ENCODE measurements at places on chromosomes 6 and 20. TPM values are rescaled to one million over a fixed set of nuclear protein-coding genes. Genes with fewer than 3 reads are reported as not detected.

Gene DDX39B
- total RNA-seq = 265 TPM

Gene PNPLA1
- 0.27 TPM for total RNA-seq

Gene TRIM10
- total RNA-seq = not detected

Gene UBD
- 1.9 TPM for total RNA-seq

Gene CCN2
- total RNA-seq = 83.1 TPM

- H3K27me3 ChIP-seq = peaks cover 74% of the 10 kb centered on the region
- peak; percentile 59 for DNase-seq
- H3K4me3 ChIP-seq = peak overlapping the region; percentile 74
- H3K27ac ChIP-seq = peak overlapping the region; percentile 76
- H3K4me1 ChIP-seq = peaks cover 38% of the 10 kb centered on the region
- no peaks in the 10 kb centered on the region for H3K36me3 ChIP-seq
These were observed 1.6 kb upstream of the HEY2 start for GRCh38 chr6:125747589-125748405.

- no peaks in the 10 kb centered on the region for H3K27me3 ChIP-seq
- no peak overlapping the region for H3K4me3 ChIP-seq
- DNase-seq = no peak
These were observed 154.7 kb upstream of the LAMP5 start for GRCh38 chr20:9359561-9360308.

GRCh38 chr20:11051136-11051535 is 377.3 kb upstream of the JAG1 start:
- no peaks in the 10 kb centered on the region for H3K36me3 ChIP-seq
- no peaks in the 10 kb centered on the region for H3K27me3 ChIP-seq
- no peak for DNase-seq
- H3K4me3 ChIP-seq = no peak overlapping the region
- H3K27ac ChIP-seq = no peak overlapping the region

- peaks cover 14% of the 10 kb centered on the region for H3K36me3 ChIP-seq
- no peak overlapping the region for H3K27ac ChIP-seq
- no peaks in the 10 kb centered on the region for H3K4me1 ChIP-seq
- no peak overlapping the region for H3K4me3 ChIP-seq
- H3K27me3 ChIP-seq = no peaks in the 10 kb centered on the region
These were observed 42.8 kb downstream of the INSM1 start for GRCh38 chr20:20410678-20411077.

GRCh38 chr6:158415666-158416065 is 103.4 kb downstream of the TULP4 start:
- H3K4me1 ChIP-seq = no peaks in the 10 kb centered on the region
- no peak overlapping the region for H3K27ac ChIP-seq
- no peak overlapping the region for H3K4me3 ChIP-seq
- no peak for DNase-seq

DNA sequence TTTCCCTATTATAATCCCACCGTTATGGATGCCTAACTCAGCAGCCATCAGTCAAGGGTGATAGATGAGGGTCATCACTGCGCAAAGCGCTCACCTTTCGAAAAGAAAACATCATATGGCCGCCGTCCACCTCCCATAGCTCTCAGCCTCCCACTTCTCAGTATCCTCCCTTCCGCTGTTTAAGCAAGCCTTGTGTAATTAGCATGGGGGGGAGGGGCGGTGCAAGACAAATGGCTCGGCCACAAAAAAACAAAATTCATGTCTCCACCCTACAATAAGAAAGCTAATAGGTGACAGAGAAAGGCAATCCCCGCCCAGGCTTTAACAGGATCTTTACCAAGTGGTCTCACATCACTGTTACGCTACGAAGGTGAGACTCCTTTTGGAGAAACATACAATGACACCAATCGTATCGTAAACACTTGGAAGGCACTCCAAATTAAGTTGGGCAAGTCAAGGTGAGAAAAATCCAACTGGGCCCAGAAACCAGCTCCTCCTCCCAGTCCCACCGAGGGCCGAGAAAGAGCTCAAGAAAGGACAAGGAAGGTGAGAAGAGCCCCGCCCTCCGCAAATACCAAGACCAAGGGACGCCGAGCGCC is 645 bp downstream of the DDX39B start:
- DNase-seq = no peak
- no peaks in the 10 kb centered on the region for H3K27me3 ChIP-seq
- peaks cover 33% of the 10 kb centered on the region for H3K4me1 ChIP-seq
- H3K27ac ChIP-seq = peak overlapping the region; percentile 90
- H3K4me3 ChIP-seq = peak overlapping the region; percentile 85

DNA sequence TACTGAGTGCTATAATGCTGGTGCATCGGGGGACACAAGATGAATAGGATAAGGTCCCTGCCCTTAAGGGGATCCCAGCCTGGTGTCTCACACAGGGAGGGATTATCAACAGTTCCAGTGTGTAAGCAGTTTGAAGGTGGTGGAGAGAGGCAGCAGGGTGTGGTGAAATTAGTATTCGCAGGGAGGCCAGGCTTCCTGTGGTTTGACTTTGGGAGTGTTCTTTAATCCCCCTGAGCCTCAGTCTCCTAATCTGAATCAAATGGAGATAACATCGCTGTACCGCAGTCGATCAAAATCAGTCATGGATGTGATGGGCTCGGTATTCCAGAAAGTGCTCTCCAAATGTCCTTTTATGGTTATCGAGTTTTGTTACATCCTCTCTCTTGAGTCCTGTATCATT is 288.1 kb upstream of the SUPT3H start:
- peaks cover 9% of the 10 kb centered on the region for H3K4me1 ChIP-seq
- no peak for DNase-seq

DNA sequence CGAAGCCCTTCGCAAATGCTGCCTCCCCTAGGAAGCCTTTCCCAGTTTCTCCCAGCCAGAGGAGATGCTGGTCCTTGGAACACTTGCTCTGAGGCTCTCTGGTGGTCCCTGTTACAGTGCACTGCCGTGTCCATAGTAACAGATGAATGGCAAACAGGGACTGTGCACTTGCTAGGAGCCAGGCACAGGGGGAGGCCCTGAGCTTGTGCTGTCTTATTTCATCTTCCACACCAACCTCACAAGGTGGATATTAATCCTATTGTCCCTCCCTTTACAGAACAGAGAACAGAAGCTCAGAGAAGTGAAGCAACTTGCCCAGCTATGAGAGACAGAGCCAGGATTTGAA is 19.0 kb downstream of the SRC start:
- no peaks in the 10 kb centered on the region for H3K27me3 ChIP-seq
- peaks cover 14% of the 10 kb centered on the region for H3K4me1 ChIP-seq
- DNase-seq = no peak
- no peak overlapping the region for H3K27ac ChIP-seq

DNA sequence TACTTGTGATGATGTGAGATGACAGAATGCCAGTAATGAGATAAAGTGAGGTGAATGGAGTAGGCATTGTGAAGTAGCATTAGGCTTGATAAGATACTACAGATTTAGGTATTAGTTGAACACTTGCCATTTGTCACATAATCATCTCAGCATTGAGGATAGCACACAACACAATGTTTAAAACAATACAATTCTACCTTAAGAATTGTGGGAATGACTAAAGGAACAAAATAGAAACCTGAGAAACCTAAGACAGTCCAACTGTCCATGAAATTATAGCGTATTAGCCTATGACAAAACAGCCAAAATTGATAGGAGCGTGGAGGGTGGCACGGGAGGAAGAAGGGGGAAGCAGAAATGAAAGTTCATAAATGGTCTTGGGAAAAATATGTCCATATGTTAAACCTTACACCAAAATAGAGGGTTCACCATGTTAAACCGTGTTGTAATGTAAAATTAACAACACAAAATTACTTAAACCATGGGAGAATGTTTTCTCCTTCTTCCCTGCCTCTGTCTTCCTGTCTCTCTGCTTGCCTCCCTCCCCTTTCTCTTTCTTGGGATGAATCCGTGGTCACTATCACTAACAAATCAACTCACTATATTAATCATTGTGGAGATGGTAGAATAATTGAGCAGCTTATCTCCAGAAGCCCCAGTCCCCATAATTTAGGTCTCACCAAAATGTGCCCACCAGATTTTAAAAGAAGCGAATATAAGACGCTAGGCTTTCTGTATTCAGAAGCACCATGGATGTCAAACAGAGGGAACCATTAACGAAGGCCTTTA is 33.0 kb upstream of the HFE start:
- peak overlapping the region; percentile 93 for H3K27ac ChIP-seq
- H3K27me3 ChIP-seq = no peaks in the 10 kb centered on the region
- H3K36me3 ChIP-seq = no peaks in the 10 kb centered on the region

GRCh38 chr20:7113577-7114466 is 346.3 kb downstream of the BMP2 start:
- DNase-seq = no peak
- no peak overlapping the region for H3K4me3 ChIP-seq
- H3K4me1 ChIP-seq = no peaks in the 10 kb centered on the region
- H3K36me3 ChIP-seq = no peaks in the 10 kb centered on the region
- H3K27me3 ChIP-seq = no peaks in the 10 kb centered on the region

DNA sequence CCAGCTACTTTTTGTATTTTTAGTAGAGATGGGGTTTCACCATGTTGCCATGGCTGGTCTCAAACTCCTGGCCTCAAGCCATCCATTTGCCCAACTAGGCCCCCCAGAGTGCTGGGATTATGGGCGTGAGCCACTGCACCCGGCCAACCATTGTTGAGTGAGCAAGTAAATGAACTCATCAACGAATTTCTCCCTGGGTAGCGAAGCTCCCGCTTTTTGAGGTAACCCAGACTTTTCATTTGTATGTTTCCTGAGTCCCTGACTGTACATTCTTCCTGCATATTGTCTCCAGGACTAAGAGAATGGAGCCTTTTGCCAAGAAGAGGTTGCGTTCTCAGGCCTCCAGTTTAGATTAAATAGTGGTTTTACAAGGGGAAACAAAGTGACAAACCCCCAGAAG is 36.4 kb downstream of the RIPOR3 start:
- no peaks in the 10 kb centered on the region for H3K36me3 ChIP-seq
- H3K4me1 ChIP-seq = peaks cover 6% of the 10 kb centered on the region
- no peak for DNase-seq
- no peak overlapping the region for H3K4me3 ChIP-seq

DNA sequence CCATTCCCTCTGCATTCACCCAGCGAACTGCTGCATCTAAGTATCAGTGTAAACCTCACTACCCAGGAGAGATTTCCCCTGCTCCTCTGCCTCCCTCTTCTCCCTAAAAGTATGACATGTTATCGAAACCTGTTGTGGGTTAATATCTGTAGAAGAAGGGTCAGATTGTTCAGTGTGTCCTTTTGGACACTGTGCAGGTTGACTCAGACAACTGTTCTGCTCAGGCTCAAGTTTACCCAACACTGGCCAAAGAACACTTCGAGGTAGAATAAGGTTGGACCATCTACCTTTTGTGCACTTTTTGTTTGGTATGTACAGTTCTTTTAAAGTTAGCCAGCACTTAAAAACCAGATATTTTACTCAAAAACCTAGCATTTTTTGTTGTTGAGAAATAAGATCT is 4.6 kb downstream of the NT5DC1 start:
- peaks cover 19% of the 10 kb centered on the region for H3K36me3 ChIP-seq
- H3K27ac ChIP-seq = no peak overlapping the region
- no peak for DNase-seq

GRCh38 chr6:154246723-154247118 is 109.9 kb downstream of the IPCEF1 start:
- DNase-seq = no peak
- H3K27ac ChIP-seq = peak overlapping the region; percentile 34
- no peaks in the 10 kb centered on the region for H3K36me3 ChIP-seq
- peak overlapping the region; percentile 44 for H3K4me3 ChIP-seq
- peaks cover 11% of the 10 kb centered on the region for H3K4me1 ChIP-seq
- no peaks in the 10 kb centered on the region for H3K27me3 ChIP-seq

GRCh38 chr6:36136034-36136433 is 5.7 kb downstream of the MAPK13 start:
- peaks cover 39% of the 10 kb centered on the region for H3K36me3 ChIP-seq
- no peak overlapping the region for H3K4me3 ChIP-seq
- H3K4me1 ChIP-seq = peaks cover 20% of the 10 kb centered on the region

DNA sequence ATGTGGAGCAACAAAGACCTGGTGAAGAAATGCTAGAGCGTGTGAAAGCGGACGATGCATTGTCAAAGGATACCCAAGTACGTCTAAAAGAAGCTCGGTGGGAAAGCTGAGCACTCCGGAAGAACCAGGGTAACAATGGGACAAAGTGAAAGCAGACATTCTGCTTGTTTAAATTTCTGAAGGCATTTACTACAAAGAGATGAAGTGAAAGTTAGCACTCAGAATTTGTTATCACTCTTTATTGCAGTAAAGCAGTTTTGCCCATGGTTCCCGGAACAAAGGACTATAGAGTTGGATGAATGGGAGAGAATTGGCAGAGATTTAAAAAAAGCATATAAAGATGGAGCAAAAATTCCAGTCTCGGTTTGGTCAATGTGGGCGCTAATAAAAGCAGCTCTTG is 12.8 kb upstream of the IRAK1BP1 start:
- H3K4me3 ChIP-seq = no peak overlapping the region
- no peaks in the 10 kb centered on the region for H3K36me3 ChIP-seq
- no peak for DNase-seq
- no peaks in the 10 kb centered on the region for H3K4me1 ChIP-seq

DNA sequence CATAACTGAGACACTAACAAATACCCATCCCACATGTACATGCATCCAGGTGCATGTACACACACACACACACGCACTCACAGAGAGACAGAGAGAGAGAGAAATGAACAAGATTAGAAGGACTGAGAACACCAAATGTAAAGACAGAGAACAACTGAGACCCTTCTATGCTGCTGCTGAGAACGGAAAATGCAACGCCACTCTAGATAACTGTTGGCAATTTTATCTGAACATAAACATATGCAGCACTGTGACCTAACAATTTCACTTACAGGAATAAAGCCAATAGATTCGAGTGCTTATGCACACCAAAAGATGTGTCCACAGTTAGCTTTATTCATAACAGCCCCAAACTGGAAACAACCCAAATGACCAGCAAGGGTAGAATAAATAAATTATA is 103.8 kb upstream of the LY86 start:
- H3K4me1 ChIP-seq = no peaks in the 10 kb centered on the region
- H3K27me3 ChIP-seq = no peaks in the 10 kb centered on the region
- no peak for DNase-seq
- H3K36me3 ChIP-seq = no peaks in the 10 kb centered on the region
- no peak overlapping the region for H3K4me3 ChIP-seq

DNA sequence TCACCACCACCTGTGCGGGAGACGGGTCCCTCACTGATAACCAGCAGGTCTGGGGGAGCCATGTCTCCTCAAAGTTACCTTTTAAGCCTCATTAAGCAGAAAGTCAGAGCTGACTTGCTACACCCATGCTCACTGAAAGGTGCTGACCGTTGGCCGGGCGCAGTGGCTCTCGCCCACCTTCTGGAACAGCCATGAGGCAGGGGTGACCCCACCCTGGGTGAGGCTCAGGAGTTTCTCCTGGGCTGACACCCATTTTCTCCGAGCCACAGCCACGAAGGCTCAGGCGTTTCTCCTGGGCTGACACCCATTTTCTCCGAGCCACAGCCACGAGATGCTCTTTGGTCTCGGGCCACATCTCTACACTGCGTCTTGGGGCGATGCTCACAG is 10.2 kb downstream of the BHLHE23 start:
- DNase-seq = no peak
- H3K27ac ChIP-seq = no peak overlapping the region
- H3K4me1 ChIP-seq = no peaks in the 10 kb centered on the region

GRCh38 chr6:134678436-134678889 is 271.4 kb downstream of the ALDH8A1 start:
- no peaks in the 10 kb centered on the region for H3K36me3 ChIP-seq
- H3K27ac ChIP-seq = no peak overlapping the region
- DNase-seq = no peak
- no peaks in the 10 kb centered on the region for H3K27me3 ChIP-seq

- peaks cover 9% of the 10 kb centered on the region for H3K36me3 ChIP-seq
- H3K4me3 ChIP-seq = no peak overlapping the region
- no peak for DNase-seq
- H3K27me3 ChIP-seq = no peaks in the 10 kb centered on the region
- H3K4me1 ChIP-seq = no peaks in the 10 kb centered on the region
These were observed 90.4 kb upstream of the ISM1 start for GRCh38 chr20:13130707-13131103.
